ENCODE measurements at places on chromosomes 1 and 21.

DNA sequence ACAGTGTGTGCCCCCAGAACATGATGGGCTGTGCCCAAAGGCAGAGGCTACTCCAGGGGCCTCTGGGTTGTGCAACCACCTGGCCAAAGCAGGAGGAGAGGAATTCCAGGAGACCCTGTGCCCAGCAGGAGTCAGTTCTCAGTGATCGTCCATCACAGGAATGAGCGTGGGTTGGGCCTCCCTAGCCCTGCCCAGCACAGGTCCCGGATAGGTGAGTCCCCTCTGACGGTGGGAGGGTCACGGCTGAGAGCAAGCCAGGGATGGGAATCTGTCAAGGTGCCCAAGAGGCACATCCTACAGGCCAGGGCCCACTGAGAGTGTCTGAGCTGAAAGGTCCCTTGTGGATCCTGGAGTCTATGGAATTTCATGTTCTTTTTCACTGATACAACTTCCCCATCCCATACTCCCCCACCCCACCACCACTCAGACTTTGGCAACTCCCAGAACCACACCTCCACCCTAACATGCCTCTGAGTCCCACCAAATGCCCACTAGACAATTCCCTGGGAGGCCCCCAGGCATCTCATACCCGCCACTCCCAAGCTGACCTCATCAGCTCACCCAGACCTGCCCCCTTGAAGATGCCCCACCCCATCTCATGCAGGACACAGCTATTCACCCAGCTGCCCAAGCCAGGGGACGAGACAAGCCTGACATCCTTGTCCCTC lies 3.1 kb downstream of the GJB4 start:
- no peak for DNase-seq

GRCh38 chr21:31425138-31425537 lies 81.1 kb upstream of the TIAM1 start:
- DNase-seq = peak; percentile 17

DNA sequence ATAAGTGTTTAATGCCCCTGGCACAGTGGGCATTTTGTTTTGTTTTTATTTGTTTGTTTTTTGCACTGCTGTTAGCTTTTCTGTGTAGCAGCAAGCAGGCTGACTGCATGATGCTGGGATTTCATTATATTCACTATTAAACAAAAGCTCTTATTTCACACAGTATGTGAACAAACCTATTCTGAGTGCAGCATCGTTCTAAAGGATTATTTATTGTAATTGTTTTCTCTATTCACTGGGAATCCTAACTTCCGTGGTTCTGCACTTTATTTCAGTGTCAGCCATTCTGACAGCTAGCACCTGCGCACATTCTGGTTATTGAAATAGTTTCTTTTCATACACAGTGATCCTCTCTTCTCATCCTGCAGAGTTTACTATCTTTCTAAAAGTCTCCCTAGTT lies 595.0 kb downstream of the NEGR1 start:
- DNase-seq = no peak

GRCh38 chr1:24904731-24905354 lies 25.2 kb downstream of the RUNX3 start:
- DNase-seq = no peak

- no peak for DNase-seq
These were observed 95.5 kb upstream of the RALGPS2 start for GRCh38 chr1:178629252-178630154.

GRCh38 chr1:206145771-206146290 lies 28.6 kb upstream of the AVPR1B start:
- no peak for DNase-seq

- DNase-seq = peak; percentile 71
These were observed at the start of gene AMIGO1 for GRCh38 chr1:109509176-109510134. Gene AMIGO1 (minus strand): TSS chr1:109509727. CDS start chr1:109508912, 815 bp downstream.

- peak; percentile 31 for DNase-seq
These were observed at the start of gene PDE4B for GRCh38 chr1:65792669-65793358. Gene PDE4B (plus strand): TSS chr1:65792895.

DNA sequence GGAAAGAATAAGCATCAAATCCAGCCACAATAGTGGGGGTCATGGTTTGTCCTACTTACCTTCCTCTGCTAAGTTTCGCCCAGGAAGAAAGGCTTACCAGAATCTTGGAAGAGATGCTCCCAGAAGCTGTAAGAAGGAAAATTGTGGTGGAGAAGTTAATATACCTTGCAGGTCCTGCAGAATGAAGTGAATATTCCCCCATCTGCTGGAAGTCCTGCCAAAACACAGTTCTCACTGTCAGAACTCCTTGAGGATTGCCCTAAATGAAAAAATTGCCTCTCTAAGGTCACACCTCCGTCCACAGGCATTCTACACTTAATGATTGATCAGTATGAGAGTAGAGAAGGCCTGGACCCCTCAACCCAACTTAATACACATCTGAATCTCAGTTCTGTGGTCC lies 78.4 kb upstream of the RGS21 start:
- no peak for DNase-seq

GRCh38 chr21:14957836-14958235 lies 107.0 kb downstream of the NRIP1 start:
- no peak for DNase-seq

DNA sequence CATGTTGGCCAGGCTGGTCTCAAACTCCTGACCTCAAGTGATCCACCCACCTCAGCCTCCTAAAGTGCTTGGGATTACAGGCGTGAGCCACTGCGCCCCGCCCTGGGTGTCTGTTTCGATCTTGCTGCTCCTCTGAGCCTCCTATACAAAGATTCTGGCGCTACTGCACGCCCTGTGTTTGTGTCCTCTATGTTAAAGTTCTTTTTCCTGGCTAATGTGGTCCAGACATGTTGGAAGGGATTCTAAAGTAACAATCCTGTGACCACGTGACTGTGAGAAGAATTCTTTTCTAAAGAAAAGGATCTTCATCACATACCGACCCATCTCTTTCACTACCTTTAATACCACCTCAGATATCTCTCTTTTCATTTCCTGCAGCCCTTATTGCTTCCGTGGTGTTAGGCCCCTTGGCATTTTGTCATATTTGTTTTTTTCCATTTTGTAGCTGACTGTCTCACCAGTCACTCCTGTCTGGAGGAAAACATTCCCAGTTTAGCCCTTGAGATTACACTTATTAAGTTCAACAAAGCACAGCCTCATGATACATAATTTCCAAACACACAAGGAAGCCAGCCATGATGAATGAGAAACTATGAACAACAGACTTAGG lies 27.2 kb upstream of the ENO1 start:
- no peak for DNase-seq

DNA sequence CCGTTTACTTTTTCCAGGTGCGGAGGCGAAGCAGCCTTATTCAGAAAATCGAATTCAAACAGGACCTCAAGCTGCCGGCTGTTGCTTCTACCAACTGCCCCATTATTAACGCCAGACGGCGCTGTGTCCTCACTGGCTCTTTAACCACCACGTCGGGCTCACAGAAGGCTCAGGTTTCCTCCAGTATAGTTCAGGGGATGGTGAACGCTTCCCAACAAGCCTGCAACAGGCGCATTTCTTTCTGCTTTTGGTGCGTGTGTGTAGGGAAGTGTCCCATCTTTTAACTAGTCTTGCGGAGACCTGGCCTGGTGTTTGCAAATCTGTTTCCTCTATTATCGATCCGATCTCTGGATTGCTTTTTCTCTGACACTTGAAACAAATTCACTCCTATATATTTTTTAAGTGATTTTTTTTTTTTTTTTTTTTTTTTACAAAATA lies 791 bp upstream of the STUM start:
- peak; percentile 92 for DNase-seq

- DNase-seq = no peak
These were observed 11.9 kb downstream of the RPL5 start for GRCh38 chr1:92843429-92844352.

GRCh38 chr1:96352733-96353132 lies 368.9 kb upstream of the PTBP2 start:
- no peak for DNase-seq

DNA sequence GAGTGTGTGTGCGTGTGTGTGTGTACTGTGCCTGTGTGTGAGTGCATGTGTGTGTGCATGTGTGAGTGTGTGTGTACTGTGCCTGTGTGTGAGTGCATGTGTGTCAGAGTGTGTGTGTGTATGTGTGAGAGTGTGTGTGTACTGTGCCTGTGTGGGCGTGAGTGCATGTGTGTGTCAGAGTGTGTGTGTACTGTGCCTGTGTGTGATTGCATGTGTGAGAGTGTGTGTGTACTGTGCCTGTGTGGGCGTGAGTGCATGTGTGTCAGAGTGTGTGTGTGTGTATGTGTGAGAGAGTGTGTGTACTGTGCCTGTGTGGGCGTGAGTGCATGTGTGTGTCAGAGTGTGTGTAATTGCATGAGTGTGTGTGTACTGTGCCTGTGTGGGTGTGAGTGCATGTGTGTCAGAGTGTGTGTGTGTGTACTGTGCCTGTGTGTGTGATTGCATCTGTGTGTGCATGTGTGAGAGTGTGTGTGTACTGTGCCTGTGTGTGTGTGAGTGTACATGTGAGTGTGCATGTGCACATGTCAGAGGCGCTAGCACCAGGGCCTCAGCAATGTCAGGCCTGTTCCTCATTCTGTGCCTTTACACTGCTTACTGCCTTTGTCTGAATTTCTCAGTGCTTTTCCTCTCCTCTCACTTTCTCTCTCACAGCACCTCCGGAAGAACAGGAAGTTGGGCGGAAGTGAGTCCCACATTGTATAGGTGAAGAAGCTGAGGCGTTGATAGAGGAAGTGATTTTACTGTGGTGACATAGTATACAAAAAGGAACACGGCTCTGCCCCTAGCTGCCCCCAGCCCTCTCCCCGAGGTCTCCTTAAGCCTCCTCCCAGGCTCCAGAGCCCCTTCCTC lies 4.9 kb downstream of the SLC5A9 start:
- no peak for DNase-seq

DNA sequence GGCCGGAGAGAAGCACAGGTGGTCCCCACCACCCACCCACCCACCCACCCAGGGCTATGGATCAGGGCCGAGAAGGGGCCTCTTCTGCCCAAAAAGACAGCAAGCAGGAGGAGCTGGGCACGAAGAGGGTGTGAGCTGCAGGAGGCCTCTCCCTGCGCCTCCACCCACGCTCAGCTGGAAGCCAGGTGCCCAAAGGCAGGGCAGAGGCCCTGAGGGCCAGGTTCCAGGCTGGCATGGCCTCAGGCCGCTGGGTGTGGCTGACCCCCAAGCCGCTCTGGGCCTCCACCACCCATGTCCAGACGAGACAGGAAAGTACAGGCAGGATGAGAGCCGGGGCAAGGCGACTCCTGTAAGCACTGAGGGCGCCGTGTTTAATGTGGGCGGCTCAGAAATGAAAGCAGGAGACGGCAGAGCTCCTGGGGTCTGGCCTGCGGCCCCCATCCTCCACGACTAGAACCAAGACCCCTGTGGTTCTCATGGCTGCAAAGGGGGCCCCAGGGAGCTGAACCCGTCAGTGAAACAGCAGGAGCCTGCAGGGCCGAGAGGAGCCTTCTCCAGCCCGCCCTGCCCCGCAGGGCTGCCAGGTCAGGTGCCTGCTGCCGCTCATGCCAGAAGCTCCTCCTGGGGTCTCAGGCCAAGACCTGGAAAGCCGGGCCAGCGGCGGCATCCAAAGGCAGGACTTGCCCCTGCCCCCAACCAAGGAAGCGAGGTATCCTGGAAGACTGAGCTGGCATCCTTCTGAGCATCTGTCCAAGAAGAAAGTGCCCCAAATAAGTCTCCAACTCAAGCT lies 56.0 kb downstream of the MEGF6 start:
- DNase-seq = no peak

DNA sequence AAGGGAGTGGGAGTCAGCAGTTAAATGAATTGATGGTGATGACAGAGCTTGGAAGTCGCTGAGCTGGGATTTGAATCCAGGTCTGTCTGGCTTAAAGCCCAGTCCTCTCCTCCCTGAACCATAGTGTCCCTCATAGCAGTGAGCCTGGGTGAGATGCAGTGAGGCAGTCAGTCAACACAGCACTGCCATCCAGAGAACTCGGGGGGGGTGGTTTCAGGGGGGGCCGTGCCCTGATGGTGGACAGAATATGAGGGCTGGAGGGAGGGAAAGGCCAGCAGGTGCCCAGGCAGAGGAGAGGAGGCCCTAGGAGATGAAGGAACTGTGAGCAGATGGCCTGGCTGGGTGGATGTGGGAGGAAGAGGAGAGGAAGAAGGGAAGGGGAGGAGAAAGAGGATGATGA lies 405.6 kb downstream of the PTPRU start:
- DNase-seq = no peak

DNA sequence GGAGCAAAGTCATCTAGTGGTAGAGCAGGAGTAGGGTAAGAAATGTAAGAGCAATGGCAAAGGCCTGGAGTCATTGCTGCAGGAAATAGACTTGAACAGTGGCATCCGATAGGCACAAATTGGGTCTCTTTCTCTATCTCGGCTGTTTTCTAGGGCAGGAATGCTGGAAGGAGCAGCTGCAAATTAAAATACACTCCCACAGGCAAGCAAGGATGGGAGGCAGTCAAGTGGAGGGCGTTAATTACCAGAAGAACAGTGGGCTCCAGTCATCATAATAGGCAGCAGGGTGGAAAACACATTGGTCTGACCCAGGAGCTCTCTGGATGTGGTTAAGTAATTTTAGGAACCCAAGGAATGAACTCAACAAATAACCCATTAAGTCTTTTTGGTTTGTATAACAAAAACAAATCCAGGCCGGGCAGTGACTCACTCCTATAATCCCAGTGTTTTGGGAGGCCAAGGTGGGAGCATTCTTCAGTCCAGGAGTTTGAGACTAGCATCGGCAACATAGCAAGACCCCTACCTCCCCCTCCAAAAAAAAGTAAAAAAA lies 7.8 kb upstream of the TDRD5 start:
- no peak for DNase-seq

DNA sequence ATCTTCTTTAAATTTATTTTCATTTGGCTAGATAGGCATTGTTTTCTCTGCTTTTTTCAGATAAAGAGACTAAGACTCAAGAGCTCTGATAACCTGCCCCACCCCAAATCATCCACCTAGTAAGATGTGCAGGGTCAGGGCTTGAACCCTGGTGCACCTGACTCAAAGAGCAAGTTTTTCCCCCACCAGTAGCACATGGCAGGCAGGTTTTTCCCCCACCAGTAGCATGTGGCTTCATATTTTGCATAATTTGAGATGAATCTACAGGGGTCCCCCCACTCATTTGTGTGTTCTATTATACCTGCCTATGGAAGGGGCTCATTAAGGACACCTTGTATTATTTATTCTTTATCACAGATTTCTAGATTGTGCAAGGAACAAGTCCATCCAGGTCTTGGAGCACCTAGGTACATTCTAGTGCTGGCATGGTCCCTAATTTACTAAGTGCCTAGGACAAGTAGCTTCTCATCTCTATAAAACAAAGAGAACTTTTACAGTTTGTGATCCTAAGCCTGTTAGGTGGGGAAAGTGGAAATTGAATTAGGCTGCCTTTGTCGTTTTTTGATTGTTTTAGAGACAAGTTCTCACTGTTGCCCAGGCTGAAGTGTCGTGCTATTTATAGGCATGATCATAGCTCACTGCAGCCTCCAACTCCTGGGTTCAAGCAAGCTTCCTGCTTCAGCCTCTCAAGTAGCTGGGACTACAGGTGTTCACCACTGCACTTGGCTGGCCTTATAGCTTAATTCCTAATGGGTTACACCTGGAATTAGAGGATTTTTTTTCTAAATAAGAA lies 13.2 kb upstream of the CTSE start:
- no peak for DNase-seq

GRCh38 chr1:228087771-228088251 lies 5.3 kb downstream of the ARF1 start:
- no peak for DNase-seq

Data from renal pelvis (tissue), 12 donors.